ENCODE measurements at places on chromosomes 7 and 10.
A peak's percentile ranks its signal among the peaks of the same experiment; 100 is the strongest.

- DNase-seq = no peak
Measured at GRCh38 chr7:150430465-150431085, 19.9 kb upstream of the GIMAP8 start.

DNA sequence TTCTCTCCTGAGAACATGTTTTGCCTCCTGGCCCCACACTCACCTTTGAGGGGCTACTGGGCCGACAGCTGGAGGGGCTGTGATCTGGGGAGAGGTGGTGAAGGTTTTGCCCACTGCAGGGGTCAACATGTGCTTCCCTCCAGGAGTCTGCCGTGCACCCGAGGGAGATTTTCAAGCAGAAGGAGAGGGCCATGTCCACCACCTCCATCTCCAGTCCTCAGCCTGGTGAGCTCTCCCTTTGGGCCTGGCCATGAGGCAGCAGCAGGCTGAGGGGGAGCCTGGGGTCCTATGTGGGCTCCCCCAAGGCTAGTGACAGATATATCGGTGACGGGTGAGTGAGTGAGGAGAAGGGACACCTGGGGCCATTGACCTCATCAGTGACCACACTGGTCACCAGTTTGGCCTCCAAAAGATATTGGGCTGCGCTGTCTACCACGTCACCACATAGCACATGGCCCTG is 6.6 kb downstream of the PGAM2 start:
- no peak for DNase-seq

- DNase-seq = no peak
Measured at GRCh38 chr10:86730227-86730626, 26.2 kb upstream of the BMPR1A start.

DNA sequence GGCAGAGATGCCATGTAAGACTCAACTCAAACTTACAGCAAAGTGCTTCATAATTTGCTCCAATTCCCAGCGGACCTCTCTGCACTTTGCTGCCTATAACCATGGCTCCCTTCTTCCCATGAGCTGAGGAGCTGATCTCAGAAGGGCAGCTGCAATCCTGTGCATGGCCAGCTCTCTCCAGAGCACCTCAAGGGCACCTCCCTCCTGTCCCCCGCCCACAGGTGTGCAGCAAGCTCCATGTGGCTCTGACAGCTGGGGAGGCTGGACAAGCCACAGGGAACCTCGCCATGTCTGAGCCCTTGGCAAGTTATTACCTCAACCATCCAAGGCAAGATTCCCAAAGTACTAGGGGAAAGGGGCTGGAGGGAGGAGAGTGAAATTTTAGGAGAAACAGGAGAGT is 61.1 kb upstream of the DDC start:
- DNase-seq = no peak

DNA sequence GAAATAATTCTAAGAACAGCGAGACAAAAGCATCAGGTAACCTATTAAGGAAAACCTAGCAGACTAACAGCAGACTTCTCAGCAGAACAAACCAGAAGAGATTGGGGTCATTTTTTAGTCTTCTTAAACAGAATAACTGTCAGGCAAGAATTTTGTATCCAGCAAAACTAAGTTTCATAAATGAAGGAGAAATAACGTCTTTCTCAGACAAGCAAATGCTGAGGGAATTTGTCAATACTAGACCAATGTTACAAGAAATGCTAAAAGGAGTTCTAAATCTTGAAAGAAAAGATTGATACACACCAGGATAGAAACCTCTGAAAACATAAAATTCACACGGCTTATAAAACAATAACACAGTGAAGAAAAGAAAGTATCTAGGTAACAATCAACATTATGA is 22.6 kb downstream of the BICC1 start:
- no peak for DNase-seq

DNA sequence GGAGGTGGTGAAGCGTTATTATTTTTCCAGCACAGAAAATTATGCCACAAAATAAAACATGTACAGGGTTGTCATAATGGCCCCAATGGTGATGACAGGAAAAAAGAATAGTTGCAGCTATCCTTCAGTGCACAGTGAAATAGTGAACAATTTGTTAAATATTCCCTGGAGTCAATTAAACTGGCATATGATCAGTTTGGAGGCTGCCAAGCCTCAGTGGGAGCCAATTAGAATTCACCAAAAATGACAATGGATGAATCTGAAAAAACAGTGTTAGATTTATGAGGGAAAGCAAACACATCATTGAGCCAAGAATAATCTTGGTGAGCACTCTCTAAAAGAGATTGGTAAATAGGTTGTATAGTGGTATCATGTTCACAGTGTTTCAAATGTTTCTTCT is 146.3 kb downstream of the OTUD1 start:
- no peak for DNase-seq

GRCh38 chr7:138625084-138625848 is 75.9 kb downstream of the SVOPL start:
- no peak for DNase-seq

DNA sequence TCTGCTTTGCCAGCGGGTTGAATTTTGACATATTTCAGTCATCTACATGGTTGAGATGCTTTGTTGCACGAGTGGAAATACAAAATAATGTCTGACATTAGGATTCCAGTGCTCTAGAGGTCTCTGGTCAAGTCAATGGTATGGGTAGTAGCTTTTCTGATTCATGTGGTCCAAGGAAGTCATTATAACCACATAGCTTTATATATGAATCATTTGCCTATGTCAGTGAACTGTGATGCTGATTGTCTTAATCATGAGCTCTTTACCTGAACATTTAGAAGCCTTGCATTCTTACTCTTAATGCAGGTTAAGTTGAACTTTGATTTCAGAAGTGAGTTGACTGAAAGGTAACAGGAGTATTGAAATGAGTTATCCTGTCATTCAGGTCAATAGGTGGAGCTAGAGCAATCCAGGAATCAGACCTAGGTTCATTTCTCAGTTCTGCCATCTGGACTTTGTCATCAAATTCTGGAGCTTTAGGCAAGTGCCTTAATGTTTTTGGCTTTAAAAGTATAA is 3.3 kb downstream of the MAPK8 start:
- DNase-seq = no peak

GRCh38 chr10:89600041-89600440 is 45.0 kb downstream of the PANK1 start:
- DNase-seq = no peak

- DNase-seq = no peak
Measured at GRCh38 chr10:98339799-98340198, 71.8 kb upstream of the LOXL4 start.

DNA sequence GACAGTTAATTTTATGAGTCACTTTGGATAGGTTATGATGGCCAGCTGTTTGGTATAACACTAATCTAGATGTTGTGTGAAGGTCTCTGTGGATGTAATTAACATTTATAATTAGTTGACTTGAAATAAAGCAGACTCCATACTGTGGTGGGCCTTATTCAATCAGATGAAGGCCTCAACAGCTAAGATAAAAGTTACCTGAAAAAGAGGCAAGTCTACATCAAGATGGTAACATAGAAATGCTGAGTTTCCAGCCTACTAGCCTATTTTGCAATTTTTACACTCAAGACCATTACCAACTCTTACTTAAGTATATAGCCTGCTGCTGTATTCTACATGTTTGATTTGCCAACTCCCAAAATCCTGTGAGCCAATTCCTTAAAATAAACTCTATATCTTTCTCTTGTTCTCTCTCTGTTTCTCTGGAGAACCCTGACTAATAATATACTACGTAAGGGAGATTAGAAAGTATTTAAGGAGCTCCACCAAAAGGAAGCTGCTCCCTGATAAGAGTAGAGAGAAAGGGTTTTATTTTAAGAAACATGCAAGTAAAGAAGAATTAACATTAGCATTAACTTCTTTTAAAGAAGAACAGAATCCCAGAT is 42.7 kb downstream of the ZNF438 start:
- DNase-seq = peak; percentile 53
